Bone marrow (tissue), 2 donors: ENCODE measurements at places on chromosomes 1 and 21.

GRCh38 chr1:168972225-168972624, 134.3 kb upstream of the ATP1B1 start:
- DNase-seq: no peak

GRCh38 chr1:17014671-17015567, 3.2 kb upstream of the ATP13A2 start:
- DNase-seq: no peak

GRCh38 chr1:200869753-200870391, 2.9 kb upstream of the GPR25 start:
- no peak for DNase-seq

GRCh38 chr1:22487781-22488180, 36.1 kb downstream of the ZBTB40 start:
- DNase-seq: no peak

GRCh38 chr1:67642629-67643028, 42.4 kb upstream of the GADD45A start:
- DNase-seq: no peak

GRCh38 chr1:55156608-55157007, 58.6 kb downstream of the USP24 start:
- no peak for DNase-seq

DNA sequence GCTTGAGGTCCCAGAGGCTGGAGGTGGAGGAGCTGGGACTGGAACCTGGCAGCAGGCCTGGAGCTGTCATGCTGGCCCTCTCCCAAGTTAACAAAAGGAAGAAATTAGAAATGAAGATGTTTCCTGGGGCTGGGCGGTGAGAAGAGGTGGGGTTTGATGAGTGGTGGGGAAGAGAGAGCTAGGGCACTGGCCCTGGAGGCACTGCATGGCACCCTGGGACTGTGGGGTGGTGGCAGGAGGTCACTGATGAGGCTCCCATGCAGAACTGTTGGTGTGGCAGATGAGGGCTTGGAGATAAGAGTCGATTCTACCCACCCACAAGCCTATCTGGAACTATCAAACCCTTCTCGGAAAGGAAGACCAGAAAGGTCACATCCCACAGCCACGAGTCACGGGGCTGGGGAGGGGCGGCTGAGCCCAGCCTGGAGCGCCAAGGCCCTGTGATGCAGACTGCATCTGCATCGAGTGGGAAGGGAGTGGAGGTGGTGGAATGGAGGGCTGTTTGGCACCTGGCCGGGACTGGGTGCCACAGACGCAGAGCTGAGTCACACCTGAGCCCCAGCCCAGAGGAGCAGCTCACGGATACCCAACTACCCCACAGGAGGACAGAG, 29.4 kb downstream of the MRPL37 start:
- DNase-seq: no peak

GRCh38 chr1:73411479-73411878, 786.5 kb downstream of the LRRIQ3 start:
- DNase-seq: no peak

DNA sequence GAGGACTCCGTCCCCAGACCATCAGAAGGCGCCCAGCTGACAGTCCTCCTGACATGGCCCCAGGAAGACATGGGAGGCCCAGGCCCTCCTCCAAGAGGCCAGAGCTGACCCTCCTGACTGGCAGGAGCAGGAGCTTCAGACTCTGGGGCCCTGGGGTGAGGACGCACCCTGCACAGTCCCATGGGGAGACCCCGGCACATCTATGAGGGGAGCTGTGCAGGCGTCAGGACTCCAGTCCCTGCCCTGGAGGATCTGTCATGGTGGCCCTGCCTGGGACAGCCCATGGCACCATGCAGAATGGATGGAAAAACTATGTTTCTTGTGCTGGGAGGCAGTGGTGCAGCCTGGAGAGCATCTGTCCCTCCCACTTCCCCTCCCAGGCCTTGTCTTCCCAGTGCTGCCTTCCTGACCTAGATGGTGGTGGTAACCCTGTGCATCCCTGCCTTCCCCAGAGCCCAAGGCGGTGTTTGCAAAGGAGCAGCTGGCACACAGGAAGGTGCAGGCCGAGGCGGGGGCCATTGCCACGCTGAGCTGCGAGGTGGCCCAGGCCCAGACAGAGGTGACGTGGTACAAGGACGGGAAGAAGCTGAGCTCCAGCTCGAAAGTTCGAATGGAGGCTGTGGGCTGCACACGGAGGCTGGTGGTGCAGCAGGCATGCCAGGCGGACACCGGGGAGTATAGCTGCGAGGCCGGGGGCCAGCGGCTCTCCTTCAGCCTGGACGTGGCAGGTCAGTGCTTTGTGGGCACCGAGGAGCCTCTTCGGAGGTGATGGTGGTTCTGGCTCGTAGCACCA, 41.9 kb downstream of the OBSCN start:
- DNase-seq: no peak

- DNase-seq: no peak
These were observed 17.2 kb downstream of the PTP4A2 start for GRCh38 chr1:31920956-31921355.

DNA sequence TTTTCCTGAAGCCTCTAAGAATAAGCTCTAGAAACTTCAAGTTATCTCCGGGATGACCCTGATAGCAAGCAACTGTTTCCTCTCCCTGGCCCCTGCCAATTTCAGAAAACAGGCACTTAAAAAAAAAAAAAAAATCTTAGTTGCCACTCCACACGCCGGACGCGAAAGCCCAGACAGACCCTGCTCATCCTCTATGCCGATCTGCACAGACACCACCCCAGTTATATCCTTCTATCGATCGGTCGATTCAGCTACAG, 1.7 kb downstream of the ANP32E start:
- no peak for DNase-seq

- DNase-seq: no peak
These were observed 56.5 kb downstream of the GPATCH2 start for GRCh38 chr1:217574265-217574949.

GRCh38 chr1:13992489-13993285, 292.7 kb downstream of the PRDM2 start:
- no peak for DNase-seq

DNA sequence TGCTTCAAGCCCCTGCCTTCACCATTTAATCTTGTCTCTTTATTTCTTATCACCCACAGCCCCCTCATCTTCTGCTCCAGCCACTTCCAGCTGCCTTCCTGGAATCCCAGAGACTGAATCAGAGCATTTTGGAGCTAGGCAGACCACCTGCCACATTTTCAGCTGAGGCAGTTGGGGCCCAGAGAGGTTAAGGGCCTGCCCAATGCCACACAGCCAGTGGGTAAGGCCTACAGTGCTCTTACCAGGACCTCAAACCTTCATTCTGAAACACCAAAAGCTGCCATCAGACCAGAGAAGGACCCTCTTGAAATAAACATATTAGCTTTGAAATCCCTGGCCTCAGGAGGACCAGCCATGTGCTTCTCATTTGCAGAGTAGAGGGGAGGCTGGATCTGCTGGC, 17.6 kb upstream of the SLC6A17 start:
- no peak for DNase-seq

DNA sequence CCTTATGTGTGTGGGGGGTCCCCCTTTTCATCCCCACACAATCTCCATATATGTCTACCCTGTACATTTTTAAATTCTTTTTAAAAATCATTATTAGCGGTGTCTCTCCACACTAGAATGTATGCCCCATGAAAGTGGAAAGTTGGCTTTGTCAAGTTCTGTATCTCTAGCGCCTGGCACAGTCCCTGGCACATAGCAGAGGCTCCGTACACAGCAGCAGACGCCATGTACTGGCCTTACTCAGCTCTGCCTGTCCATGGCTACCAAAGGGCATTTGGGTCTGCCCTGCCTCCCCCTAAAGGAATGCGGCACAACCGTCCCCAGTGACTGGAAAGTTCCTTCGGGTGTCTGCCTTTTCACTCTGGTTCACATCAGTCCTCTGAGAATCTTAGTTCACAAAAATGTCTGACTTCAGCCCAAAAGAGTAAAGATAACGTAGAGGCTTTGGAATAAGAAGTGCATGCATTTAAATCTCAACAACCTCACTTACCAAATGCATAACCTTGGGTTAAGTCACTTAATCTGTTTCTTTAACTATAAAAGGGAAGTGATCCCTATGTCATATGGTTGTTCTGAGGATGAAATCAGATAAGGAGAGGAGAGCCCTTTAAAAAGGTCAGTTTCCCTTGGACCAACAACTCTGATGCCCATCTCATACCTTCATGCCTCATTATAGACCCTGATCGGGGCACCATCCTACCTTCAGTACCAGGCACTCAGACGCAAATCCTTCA, 61.1 kb downstream of the CD46 start:
- DNase-seq: no peak

DNA sequence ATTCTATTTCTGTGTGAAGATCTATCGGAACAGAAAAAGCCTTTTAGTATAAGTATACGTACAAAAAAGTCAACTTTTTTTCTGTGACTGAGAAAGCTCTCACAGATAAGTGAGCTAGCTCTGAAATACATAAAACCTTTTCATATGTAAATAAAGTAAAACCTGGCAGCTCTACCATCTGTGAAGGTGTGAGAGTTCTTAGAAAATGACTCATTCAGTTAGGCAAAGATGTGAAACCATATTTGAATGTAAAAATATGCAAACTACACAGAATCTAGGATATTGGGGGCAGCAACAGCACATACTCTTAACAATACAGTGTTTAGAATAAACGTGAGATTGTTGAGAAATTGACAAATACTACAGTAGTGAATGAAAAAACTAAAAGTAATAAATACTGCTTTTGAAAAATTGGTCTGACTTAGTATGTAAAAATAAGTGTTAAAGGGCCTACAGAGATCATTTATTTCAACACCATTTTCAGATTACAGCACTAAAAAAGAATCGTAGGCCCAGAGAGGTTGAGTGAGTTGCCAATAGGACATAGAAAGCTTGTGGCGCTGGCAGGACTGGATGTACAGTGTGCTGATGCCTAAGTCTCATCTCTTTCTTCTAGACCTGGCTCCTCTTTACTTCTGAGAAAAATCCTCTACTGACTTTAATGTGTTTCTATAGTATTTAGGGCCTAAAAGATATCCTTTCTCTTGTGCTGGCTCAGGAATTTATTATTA, 19.8 kb downstream of the ATP6V1G3 start:
- DNase-seq: no peak

GRCh38 chr1:40450495-40451237, 390 bp downstream of the ZFP69B start:
- no peak for DNase-seq

DNA sequence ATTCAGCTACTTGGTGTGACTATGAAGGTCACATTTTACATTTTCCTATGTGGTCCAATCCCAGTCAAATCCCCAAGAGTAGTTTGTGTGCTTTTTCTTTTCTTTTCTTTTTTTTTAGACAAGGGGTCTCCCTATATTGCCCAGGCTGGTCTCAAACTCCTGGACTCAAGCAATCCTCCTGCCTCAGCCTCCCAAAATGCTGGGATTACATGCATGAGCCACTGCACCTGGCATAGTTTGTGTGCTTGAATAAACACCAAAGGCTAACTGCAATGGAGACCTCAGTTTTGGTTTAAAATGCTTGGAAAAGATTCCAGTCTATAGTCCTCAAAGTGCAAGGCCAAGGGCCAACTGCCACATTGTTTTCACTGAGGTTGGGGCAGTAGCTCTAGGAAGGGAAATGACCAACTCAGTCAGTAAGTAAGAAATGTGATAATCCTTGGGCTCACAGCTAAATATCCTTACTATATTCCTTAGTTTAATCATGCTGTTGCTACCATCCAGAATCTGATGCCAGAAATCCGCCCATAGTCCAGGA, 38.6 kb downstream of the EIF2B3 start:
- DNase-seq: no peak

- no peak for DNase-seq
These were observed 22.8 kb downstream of the SLC9A1 start for GRCh38 chr1:27132147-27132546.

- no peak for DNase-seq
These were observed 19.7 kb upstream of the ALDH9A1 start for GRCh38 chr1:165717918-165718515.

GRCh38 chr1:40299366-40300248, 17.5 kb downstream of the COL9A2 start:
- no peak for DNase-seq

DNA sequence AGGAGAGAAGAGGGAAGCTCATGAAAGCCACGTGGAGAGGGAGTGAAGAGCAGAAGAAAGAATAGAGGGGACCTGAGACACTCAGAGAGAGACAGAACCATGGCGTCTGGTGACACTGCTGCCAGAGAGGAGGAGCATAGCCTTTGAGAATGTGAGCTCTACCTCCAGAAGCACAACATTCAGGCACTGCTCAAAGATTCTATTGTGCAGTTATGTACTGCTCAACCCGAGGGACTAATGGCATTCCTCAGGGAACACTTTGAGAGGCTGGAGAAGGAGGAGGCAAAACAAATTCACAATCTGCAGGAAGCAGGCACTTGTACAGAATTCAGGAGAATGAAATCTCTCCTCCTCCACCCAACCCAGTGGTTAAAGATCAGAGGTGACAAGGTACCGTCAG, 45.1 kb downstream of the BTBD8 start:
- DNase-seq: no peak

DNA sequence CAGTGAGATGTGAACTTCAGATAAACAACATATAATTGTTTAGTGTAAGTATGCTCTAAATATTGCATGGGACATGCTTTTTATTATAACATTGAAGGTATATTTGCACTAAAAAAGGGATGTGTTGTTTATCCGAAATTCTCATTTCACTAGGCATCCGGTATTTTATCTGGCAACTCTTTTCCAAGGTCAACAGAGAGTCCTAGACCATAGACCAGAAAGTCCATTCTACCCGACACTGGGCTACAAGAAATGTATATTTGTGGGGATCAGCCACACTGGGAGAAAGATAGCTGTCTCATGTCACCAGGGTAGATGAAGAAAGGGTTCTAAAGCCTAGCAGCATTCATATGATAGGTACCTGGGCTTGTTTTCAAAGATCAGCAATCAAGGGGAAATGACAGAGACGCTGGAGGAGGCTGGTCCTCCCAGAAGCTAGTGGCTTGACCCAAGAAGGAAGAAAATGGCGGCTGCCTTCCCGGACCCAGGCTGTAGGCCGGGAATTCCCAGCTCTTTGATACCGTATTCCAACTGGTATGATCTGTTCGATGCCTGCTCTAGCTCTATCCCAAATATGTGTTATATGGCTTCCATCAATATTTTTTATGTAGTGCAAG, 161.1 kb upstream of the IRF2BP2 start:
- no peak for DNase-seq

GRCh38 chr1:2135441-2135841, 59.1 kb downstream of the FAAP20 start:
- no peak for DNase-seq

DNA sequence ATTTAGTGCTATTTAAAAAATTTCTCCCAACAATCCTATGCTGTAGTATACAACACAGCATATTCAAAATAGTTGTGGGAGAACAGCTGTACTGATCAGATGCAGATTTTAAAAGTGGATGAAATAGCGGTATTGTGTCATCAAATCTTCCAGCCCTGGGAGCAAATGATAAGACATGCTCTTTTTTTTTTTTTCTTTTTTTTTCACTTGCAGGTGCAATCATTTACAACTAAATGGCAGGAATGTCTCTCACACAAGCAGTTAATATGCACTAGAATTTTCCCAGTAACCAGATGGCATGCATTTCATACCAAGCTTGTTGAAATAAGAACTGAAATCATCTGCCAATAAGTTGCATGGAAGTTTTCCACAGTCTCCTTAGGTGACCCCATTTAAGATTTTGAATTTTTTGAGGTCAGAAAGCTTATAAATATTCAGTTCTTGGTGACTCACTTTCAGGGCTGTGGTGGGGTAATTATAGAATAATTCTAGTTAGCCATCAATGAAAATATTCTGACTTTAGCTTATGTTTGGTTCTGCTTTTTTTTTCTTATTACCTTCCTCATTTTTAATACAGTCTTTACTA, 623.9 kb upstream of the NR5A2 start:
- no peak for DNase-seq
